CD4-positive, alpha-beta memory T cell (primary cell): ENCODE measurements at places on chromosomes 7 and 10. TPM values are rescaled to one million over a fixed set of nuclear protein-coding genes. Genes with fewer than 3 reads are reported as not detected.
A peak's percentile ranks its signal among the peaks of the same experiment; 100 is the strongest.

GRCh38 chr10:110349386-110349785, 44.7 kb upstream of the SMNDC1 start:
- no peaks in the 10 kb centered on the region for H3K27me3 ChIP-seq
- peaks cover 9% of the 10 kb centered on the region for H3K4me1 ChIP-seq
- H3K4me3 ChIP-seq, result no peak overlapping the region
- no peaks in the 10 kb centered on the region for H3K36me3 ChIP-seq
- H3K27ac ChIP-seq, result no peak overlapping the region

GRCh38 chr10:61923210-61923949, 21.9 kb downstream of the ARID5B start:
- H3K4me3 ChIP-seq, result no peak overlapping the region
- peaks cover 44% of the 10 kb centered on the region for H3K4me1 ChIP-seq
- H3K27ac ChIP-seq, result no peak overlapping the region
- DNase-seq, result no peak

- H3K4me3 ChIP-seq, result no peak overlapping the region
- DNase-seq, result no peak
- H3K27me3 ChIP-seq, result no peaks in the 10 kb centered on the region
- H3K27ac ChIP-seq, result no peak overlapping the region
These were observed 19.7 kb downstream of the ESYT2 start for GRCh38 chr7:158809596-158809995.

- DNase-seq, result no peak
- no peaks in the 10 kb centered on the region for H3K36me3 ChIP-seq
- H3K27ac ChIP-seq, result no peak overlapping the region
- no peaks in the 10 kb centered on the region for H3K27me3 ChIP-seq
- no peak overlapping the region for H3K4me3 ChIP-seq
- H3K4me1 ChIP-seq, result no peaks in the 10 kb centered on the region
These were observed 179.3 kb downstream of the ABCA13 start for GRCh38 chr7:48350515-48350914.

- H3K4me1 ChIP-seq, result no peaks in the 10 kb centered on the region
- H3K36me3 ChIP-seq, result no peaks in the 10 kb centered on the region
- no peak for DNase-seq
- no peaks in the 10 kb centered on the region for H3K27me3 ChIP-seq
These were observed 27.8 kb downstream of the CXCL12 start for GRCh38 chr10:44357023-44357540.

- H3K36me3 ChIP-seq, result no peaks in the 10 kb centered on the region
- no peak overlapping the region for H3K27ac ChIP-seq
- DNase-seq, result no peak
- H3K4me1 ChIP-seq, result no peaks in the 10 kb centered on the region
These were observed 27.4 kb upstream of the PLA2G12B start for GRCh38 chr10:72981882-72982529.

DNA sequence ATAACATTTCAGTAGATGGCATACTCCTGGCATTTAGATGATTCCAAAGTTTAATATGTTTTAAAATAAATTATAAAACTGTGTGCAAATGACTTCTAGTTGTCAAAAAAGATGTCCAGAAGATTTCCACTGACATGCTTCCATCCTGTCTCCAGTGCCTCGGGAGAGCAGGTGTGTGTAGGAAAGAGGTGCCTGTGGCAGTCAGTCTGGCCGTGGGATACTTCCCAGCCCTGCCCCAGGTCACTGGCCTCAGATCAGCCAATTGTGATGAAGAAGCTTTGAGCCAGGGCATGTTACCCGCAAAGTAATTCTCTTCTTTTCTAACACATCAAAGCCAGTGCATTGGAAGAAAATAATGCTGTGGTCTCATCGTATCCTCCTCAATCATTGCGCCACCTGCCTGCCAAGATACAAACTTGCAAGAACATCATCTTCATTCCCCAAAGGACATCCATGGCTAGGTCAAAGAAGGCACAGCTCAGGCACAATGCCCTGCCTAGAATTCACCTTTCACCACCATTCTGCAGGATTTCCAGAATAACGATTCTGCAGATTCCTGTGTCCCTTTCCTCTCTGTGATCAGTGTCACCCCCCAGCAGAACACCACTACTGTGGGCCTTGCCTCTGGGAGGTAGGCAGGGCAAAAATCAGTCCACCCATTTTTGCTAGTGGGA, 6.3 kb upstream of the KCNMA1 start:
- no peaks in the 10 kb centered on the region for H3K4me1 ChIP-seq
- peaks cover 5% of the 10 kb centered on the region for H3K27me3 ChIP-seq
- no peak overlapping the region for H3K4me3 ChIP-seq

- no peak overlapping the region for H3K27ac ChIP-seq
- no peaks in the 10 kb centered on the region for H3K27me3 ChIP-seq
- peak; percentile 33 for DNase-seq
- no peaks in the 10 kb centered on the region for H3K36me3 ChIP-seq
These were observed 48.6 kb upstream of the ADO start for GRCh38 chr10:62755662-62756653.

- H3K36me3 ChIP-seq, result no peaks in the 10 kb centered on the region
- no peak overlapping the region for H3K27ac ChIP-seq
- no peak overlapping the region for H3K4me3 ChIP-seq
- no peaks in the 10 kb centered on the region for H3K27me3 ChIP-seq
These were observed 88.5 kb downstream of the NOC3L start for GRCh38 chr10:94274142-94274787.

DNA sequence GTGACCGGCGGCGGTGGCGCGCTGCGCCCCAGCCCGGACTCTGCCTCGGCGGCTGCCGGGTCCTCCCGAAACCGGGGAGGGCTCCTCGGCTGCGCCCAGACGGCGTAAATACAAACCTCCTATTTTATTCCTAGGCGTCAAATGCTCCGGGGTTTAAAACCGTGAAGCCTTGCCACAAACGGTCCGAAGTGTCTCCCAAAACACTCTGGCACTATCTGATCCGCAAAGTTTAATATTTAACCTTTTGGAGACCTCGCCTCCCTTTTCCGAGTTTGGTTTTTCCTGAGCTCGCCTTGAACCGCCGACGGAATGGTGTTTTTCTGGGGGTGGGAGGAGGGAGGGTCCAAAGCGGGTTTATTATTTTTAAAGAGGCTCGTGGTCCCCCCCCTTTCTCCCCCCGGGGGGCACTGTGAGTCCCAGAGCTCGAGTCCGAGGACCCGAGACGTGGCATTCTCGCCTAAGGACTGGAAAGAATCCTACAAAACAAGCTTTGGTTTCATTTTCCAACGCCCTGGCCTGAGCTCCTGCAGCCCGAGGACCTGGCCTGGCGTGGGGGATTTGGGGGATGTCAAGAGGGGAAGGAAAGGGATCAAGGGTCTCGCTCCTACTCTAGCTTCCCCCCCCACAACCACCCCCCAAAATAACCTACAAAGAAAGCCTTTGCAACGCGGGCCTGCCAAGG, 1.8 kb downstream of the TNRC18 start:
- H3K4me3 ChIP-seq, result peak overlapping the region; percentile 54
- peak; percentile 31 for DNase-seq
- H3K36me3 ChIP-seq, result no peaks in the 10 kb centered on the region
- peaks cover 76% of the 10 kb centered on the region for H3K4me1 ChIP-seq

- no peaks in the 10 kb centered on the region for H3K36me3 ChIP-seq
- no peak overlapping the region for H3K4me3 ChIP-seq
- no peak for DNase-seq
- no peaks in the 10 kb centered on the region for H3K27me3 ChIP-seq
- H3K4me1 ChIP-seq, result peaks cover 31% of the 10 kb centered on the region
These were observed 2.5 kb upstream of the WDR86 start for GRCh38 chr7:151412318-151412717.

DNA sequence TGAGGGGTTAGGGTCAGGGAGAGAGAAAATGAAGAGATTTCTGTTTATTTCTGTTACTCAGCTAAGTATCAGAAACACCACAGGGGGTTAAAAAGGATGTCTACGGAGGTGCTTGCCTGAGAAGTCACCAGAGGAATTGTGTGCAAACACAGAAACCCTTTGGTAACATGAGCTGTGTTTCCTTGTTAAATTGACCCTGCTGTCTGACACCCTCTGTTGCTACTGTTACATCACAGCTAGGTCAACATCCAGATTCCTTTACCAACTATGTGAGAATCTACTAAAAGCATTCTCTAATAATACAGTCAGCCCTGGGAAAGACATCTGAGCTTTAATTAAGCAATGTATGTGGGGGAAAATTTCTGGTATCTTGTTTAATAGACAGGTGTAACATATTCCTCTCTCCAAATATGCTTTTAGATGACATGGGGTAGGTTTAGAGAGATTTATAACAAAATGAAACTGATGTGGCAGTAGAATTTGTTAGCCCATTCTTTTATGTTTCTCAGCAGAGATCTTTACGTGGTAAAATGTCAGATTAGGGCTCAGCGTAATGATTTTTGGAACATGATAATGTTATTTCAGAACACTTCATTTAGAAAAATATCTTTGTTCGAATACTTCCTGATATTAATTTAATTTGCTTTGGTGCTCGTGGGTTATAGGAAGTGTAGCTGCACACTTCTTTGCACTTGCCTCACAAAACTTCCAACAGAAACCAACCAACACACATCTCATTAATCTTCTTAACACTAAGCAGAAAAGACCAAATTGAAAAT, 168.0 kb upstream of the AHR start:
- no peak overlapping the region for H3K27ac ChIP-seq
- no peak overlapping the region for H3K4me3 ChIP-seq
- H3K4me1 ChIP-seq, result peaks cover 12% of the 10 kb centered on the region
- no peaks in the 10 kb centered on the region for H3K27me3 ChIP-seq

- H3K27ac ChIP-seq, result no peak overlapping the region
- H3K4me1 ChIP-seq, result no peaks in the 10 kb centered on the region
- H3K36me3 ChIP-seq, result no peaks in the 10 kb centered on the region
- no peak for DNase-seq
- H3K27me3 ChIP-seq, result no peaks in the 10 kb centered on the region
These were observed 85.5 kb downstream of the PRTFDC1 start for GRCh38 chr10:24866604-24867583.

- no peaks in the 10 kb centered on the region for H3K4me1 ChIP-seq
- no peak overlapping the region for H3K27ac ChIP-seq
These were observed 28.6 kb downstream of the SLC35B4 start for GRCh38 chr7:134287916-134288659.

GRCh38 chr7:128236924-128237586, 4.0 kb upstream of the LEP start:
- peaks cover 3% of the 10 kb centered on the region for H3K27me3 ChIP-seq
- DNase-seq, result no peak
- H3K27ac ChIP-seq, result no peak overlapping the region
- no peak overlapping the region for H3K4me3 ChIP-seq

The ZNF33B gene
- 71.3 TPM for total RNA-seq

The DUSP5 gene
- 3.8 TPM for total RNA-seq

The CLCN1 gene
- total RNA-seq, result not detected

The SORCS1 gene
- total RNA-seq, result not detected

The UPP1 gene
- 54.2 TPM for total RNA-seq

The GDF10 gene
- total RNA-seq, result 0.81 TPM
